ENCODE measurements at places on chromosomes 6 and 20. TPM values are rescaled to one million over a fixed set of nuclear protein-coding genes. Genes with fewer than 3 reads are reported as not detected.

The TGM2 gene
- total RNA-seq, result 639 TPM

The CAP2 gene
- total RNA-seq, result 17.0 TPM

The ZNF391 gene
- 4.6 TPM for total RNA-seq

DNA sequence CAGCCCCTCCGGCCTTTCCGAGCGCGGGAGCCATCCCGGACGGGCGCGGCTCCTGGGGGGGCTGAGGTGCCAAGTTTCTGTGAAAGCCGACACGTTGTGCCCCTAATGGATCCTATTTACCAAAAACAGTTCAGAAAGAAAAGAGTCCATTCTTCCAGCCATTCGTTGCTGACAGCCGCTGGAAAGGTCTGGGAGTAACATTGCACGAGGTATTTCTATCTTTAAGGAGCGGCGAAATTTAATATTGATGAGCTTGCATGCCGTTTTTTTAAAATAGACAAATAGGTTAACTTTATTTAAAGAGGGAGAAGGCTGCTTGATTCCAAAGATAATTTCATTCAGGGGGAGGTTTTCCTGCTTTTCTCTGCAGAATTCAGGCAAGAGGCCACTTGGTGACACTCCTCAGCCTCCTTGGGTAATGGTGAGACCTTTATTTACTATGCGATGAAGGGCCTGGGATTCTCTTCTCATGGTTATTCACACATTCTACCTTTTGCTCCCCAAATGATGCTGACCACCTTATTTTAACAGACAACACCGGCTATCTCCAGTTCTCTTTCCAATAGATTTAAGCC lies 988 bp downstream of the TIAM2 start:
- no peak for DNase-seq
- peaks cover 5% of the 10 kb centered on the region for H3K4me1 ChIP-seq
- H3K27ac ChIP-seq, result no peak overlapping the region
- no peaks in the 10 kb centered on the region for H3K36me3 ChIP-seq
- no peaks in the 10 kb centered on the region for H3K27me3 ChIP-seq
- peak overlapping the region; percentile 35 for H3K4me3 ChIP-seq

DNA sequence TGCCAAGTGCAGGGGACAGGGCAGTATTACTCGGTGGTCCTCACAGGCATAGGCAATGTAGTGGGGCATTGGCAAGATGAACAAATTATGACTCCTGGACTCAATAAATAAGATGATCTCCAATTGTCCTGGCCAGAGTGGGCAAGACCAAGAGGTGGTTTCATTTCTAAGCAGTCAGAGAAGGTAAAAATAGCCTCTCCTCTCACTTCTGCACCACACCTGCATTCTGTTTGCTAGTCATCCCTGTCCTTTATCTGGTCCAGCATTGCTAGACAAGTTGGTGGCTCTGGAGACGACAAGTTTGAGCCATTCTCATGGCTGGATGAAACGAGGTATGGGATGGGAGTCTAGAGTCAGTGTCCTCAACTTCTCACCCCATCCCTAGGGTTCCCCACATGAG lies 83.0 kb downstream of the BANF2 start:
- H3K36me3 ChIP-seq, result no peaks in the 10 kb centered on the region
- no peak for DNase-seq
- no peak overlapping the region for H3K4me3 ChIP-seq
- H3K27ac ChIP-seq, result no peak overlapping the region

DNA sequence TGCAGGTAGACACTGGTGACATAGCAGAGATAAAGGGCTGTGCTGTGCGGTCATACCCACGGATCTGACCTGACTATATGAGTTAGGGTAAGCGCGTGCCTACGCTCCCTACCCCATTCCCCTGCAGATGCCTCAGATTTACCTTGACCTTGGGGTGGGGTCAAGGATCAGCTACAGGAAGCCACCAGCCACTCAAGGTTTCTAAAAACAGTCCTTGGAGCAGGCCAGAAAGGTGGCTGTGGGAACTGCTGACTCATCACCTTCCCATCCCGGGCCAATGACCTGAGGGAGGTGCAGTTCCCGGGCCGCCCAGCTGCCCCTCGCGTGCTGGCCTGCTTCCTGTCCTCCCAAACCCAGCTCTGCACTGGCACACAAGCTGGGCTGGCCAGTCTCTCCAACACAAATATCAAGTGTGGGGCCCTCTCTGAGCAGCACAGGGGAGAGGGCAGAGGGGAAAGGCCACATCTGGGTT lies 23.0 kb downstream of the KCNK5 start:
- no peak overlapping the region for H3K27ac ChIP-seq
- H3K4me1 ChIP-seq, result no peaks in the 10 kb centered on the region
- DNase-seq, result no peak
- no peak overlapping the region for H3K4me3 ChIP-seq

DNA sequence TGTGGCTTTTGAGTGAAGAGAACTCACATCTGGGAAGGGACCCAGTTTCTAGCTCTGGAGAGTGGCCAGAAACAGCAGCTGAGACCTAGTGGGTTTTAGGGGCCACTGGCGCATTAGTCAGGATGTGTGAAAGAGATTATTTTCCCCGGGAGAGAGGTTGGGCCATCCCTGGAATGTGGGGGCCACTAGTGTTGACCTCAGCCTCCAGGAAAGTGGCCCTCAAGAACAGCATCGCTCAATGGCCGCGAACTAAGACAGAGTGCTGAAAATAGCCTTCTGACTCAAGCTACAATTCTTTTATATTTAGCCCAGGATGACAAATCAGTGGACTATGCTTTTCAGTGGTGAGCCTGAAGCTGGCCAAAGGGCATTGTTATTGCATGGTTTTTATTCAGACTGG lies 210.4 kb upstream of the RNF24 start:
- DNase-seq, result peak; percentile 37
- no peak overlapping the region for H3K4me3 ChIP-seq
- H3K4me1 ChIP-seq, result peaks cover 4% of the 10 kb centered on the region
- peak overlapping the region; percentile 73 for H3K27ac ChIP-seq

DNA sequence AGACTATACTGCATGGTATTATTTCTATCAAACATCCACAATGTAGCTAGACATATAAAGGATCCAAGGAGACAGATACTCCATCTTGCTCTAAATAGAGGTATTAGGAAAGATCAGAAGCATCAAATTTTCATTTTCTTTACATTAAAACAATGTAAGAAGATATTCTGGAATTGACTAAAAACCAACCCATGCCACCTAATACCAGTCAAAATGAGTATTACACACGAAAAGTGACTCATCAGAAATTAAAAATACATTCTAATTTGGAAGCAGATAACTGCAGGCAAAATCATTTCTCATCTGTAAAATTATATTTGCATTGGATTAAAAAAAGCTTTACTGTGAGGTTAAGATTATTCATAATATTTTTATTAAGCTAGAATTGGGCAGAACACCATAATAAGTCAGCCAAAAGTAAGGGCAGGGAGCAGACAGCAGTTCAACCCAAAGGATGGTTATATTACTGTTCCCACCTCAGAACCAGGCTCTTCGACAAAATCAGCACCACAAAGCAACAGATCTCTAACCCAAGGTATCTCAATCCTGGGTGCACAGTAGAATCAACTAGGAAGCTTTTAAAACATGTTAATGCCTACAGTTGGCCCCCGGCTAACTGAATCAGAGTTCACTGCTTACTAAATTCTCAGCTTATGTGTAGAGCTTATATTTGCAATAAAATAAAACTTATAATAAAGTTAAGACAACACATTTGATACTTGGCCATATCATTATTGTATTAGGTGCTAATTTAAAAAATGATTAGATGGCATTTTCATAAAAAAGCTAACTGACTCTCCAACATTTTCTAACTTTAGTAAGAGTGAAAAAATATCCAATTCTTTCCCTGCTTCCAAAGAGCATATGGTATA lies 35.2 kb downstream of the SAMD3 start:
- H3K4me3 ChIP-seq, result no peak overlapping the region
- H3K27me3 ChIP-seq, result no peaks in the 10 kb centered on the region
- no peak for DNase-seq
- H3K36me3 ChIP-seq, result no peaks in the 10 kb centered on the region
- no peaks in the 10 kb centered on the region for H3K4me1 ChIP-seq

Measured in uterus (tissue), 4 donors.